ENCODE measurements at places on chromosomes 2 and 18.

- DNase-seq, result no peak
Observed at GRCh38 chr2:112075490-112076260, 20.6 kb downstream of the TMEM87B start.

DNA sequence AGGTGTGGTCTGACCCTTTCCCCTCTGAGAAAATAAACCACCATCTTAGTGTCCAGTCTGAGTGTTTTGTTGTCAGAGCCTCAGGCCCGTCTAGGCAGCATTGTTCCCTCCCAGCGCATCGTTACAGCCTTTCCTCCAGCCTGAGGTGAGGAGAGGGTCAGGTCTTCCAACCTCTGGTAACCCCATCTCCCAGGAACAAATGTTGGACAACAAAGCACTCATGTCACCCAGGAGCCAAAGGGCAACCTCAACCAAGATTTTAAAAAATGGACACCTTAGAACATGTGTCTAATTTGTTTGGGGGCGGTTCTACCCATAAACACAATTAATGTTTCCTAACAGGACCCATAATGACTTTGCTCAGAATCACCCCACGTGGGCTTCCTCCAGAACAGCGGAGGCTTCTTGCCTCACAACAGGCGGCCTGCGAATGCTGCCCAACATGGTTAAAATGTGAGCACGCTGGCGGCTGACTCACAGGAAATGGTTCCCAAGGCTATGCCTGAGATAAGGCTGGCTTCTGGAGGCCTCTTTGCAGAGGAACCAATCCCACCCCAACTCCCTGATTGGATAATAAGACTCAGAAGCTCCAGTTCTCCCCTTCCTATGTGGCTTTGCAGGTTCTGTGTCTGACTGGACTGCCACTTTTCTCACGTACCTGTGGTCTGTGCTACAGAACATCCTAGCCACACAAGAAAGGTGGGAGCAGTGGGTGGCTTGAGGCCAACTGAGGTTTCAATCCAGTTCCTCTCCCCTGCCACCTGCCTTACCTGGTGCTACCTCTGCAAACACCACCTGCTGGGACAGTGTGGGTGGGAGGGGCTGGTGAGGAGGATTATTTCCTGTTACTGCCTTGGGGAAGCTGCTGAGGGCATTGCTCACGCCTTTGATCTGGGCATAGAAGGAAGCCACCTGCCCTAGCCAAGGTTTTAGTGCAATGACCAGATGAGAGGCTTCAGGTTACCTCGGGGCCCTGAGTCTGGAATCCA is 108.8 kb downstream of the B3GNT2 start:
- no peak for DNase-seq

- no peak for DNase-seq
Observed at GRCh38 chr18:25827961-25828561, 262.4 kb downstream of the SS18 start.

- DNase-seq, result no peak
Observed at GRCh38 chr2:118750959-118751565, 96.4 kb downstream of the EN1 start.

GRCh38 chr2:146992466-146992865 is 852.4 kb upstream of the ACVR2A start:
- DNase-seq, result no peak

GRCh38 chr2:211494085-211494484 is 937.7 kb downstream of the CPS1 start:
- no peak for DNase-seq

DNA sequence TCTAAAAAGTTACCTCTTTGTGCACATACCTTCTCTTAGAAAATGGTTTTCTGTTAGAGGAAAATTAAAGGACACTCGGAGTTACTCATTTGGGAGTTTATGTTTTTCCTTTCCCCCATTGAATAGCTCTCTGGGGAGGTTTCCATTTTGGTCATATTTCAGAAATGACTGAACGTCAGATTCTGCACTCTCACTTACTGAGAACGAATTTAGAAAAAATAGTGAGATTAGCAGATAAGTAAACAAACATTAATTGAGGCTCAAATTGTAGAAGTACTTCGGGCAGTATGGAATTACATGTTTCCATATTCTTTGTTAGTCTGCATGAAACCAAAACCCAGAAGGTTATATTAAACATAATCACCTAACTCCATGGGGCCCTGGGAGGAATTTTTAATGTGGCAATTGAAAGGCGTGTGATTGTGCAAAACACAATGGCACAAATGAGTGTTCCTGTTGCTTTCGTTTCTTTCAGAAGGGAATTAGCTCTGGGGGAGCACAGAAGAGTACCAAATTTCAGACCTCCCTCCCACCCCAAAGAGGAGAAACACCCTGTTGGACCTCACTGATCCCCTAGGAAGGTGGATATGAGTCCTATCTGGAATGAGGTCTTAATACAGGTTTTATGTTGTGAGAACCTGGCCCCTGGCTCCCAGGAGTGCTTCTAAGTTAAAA is 212.3 kb downstream of the BCL2 start:
- DNase-seq, result no peak

- DNase-seq, result no peak
Observed at GRCh38 chr18:9478545-9478944, 3.2 kb downstream of the RALBP1 start.

- no peak for DNase-seq
Observed at GRCh38 chr18:48036226-48036625, 105.8 kb upstream of the SMAD2 start.

DNA sequence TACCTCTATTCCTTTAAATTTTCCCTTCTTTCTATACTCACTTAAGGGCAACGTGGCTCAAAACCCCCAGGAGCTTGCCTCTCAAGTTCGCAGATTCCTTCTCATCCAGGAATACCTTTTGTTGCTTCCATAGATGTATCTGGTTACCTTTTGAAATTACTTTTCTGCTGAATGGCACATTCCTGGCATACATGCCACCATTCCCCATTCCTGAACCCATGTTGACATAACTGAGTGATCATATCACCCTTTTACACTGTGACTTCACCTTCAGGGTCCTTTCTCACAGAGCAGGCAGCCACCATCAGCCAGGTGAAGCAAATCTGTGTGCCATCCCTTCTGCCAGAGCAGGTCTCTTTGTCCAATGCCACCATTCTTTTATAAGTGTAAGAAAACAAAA is 615.8 kb downstream of the ARHGAP15 start:
- DNase-seq, result peak; percentile 18

GRCh38 chr2:33457556-33458247 is 18.7 kb upstream of the RASGRP3 start:
- DNase-seq, result no peak

GRCh38 chr18:68102117-68102516 is 585.6 kb upstream of the DSEL start:
- no peak for DNase-seq

- DNase-seq, result no peak
Observed at GRCh38 chr18:27582760-27583412, 397.8 kb upstream of the CHST9 start.

- DNase-seq, result no peak
Observed at GRCh38 chr2:96203130-96204028, 5.2 kb downstream of the STARD7 start.

GRCh38 chr2:113002677-113003076 is 2.6 kb upstream of the IL36A start:
- no peak for DNase-seq

DNA sequence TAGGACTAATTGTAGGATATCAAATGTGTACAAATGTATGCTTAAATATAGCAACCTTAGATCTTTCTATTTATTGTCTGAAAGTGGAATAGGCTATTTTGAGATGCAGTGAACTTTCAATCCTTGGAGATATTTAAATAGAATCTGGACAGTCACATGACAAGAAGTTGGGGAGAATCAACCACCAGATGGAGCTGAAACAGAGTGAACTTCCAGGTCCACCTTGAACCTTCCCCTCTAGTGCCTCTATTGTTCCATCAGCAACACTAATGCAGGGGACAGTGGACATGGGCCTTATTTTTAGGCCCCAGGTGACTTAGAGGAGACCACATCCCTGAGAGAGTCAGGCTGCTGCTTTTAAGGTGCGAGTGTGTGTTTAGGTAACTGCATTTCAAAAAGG is 37.0 kb upstream of the CRIM1 start:
- DNase-seq, result peak; percentile 27

DNA sequence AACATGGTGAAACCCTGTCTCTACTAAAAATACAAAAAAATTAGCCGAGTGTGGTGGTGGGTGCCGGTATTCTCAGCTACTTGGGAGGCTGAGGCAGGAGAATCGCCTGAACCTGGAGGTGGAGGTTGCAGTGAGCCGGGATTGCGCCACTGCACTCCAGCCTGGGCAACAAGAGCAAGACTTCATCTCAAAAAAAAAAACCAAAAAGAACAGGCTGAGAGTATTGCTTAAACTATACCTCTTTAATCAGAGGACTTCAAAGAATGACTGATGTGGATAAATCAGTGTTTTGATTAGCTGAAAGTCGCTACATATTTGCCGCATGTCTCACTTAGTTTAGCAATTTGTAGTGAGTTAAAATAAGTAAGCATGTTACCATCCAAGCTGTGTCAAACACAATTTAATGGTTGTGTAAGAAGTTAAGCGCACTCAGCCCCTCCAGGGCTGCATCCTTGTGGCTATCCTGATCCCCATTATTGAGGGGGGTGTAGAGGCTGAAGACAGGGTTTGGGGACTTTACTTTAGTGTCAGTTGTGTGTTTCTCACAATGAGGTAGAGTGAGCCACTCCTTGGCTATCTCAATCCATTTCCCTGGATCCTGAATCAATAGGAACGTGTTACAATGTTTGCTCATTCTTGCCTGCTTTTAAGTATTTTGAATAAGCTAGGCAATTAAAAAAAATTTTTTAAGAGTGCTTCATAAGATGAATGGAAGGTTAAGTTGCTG is 11.0 kb upstream of the FARP2 start:
- DNase-seq, result no peak

All from ACHN (cell line).